ENCODE measurements at places on chromosomes 7 and 10. TPM values are rescaled to one million over a fixed set of nuclear protein-coding genes. Genes with fewer than 3 reads are reported as not detected.

DNA sequence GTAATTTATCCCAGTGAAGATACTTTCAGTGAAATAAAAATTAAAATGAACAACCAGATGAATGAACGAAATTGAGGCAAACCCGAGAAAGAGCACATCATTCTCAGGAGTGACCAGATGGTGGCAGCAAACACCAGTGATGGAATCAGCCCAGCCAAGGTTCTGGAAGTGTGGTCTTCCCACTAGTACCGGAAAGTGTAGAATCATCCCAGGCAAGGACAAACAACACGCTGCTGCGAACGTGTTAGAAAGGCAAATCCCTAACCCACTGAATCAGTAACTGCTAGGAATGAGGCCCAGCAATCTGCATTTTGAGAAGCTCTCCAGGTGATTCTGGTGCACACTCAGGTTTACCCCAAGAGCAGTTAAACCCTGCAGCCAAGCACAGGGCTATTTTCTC is 15.5 kb upstream of the SLC18A3 start:
- DNase-seq: peak; percentile 76

- DNase-seq: no peak
These were observed 31.2 kb downstream of the COL17A1 start for GRCh38 chr10:104054430-104054829.

DNA sequence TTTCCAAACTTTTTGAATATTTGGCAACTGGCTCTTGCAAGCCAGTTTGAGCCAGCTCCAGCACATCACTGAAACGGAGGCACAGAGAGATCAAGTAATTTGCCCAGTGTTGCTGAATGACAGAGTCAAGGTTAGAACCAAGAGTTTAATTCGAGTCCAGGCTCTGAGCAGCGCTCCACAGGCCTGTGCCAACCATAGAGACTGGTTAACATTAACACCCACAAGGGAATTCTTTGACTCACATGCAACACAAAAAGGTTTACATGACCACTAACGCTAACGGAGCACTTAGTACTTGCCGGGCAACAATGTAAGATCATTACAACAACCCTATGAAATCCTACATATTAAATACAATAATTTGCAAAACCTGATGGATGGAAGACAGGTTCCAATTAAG is 1.5 kb downstream of the RGS10 start:
- DNase-seq: no peak

DNA sequence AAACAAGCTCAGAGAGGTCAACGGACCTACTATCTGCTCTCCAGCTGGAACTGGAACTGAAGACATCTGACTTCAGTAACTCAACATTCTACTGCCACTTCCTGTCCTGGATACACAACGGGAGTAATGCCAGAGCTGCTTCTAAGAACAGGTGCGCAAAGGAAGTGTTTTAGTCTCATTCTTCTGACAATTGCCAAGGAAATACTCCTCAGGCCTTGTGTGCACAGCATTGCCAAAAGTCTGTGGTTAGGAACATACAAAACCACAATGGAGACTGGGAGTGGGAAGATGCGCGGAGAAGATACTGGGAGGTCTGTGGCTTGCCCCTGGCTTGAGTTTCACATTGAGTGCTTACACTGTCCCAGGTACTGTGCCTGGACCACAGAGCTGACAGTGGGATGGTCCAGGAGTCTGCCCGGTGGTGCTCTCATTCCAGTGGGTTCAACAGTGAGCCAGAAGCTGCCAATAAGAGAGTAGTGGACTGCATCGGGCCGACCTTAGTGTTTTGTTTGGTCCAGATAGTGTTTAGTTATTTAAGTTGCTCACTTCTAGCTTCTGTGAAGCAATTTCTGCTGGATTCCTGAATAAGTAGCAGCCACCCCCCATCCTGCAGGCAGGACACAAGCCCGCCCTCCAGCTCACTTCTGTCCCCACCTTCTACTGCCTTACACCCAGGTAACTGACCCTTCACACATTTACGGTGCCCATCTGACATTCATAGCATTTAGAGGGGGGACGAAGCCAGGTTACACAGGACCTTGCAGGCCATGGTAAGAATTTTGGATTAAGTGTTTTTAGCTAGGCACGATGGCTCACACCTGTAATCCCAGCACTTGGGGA is 10.3 kb downstream of the TBL2 start:
- no peak for DNase-seq

Gene MYH16
- total RNA-seq: not detected
